Stimulated activated CD8-positive, alpha-beta memory T cell treated with anti-CD3 and anti-CD28 coated beads, Interleukin-7, amount 100 ng/mL, for 24 hours (primary cell): ENCODE measurements at places on chromosomes 11 and 22.

GRCh38 chr11:1931341-1932104, 12.0 kb downstream of the TNNT3 start:
- no peak for DNase-seq

GRCh38 chr11:61075891-61076290, 26.4 kb upstream of the CD5 start:
- DNase-seq, result no peak

DNA sequence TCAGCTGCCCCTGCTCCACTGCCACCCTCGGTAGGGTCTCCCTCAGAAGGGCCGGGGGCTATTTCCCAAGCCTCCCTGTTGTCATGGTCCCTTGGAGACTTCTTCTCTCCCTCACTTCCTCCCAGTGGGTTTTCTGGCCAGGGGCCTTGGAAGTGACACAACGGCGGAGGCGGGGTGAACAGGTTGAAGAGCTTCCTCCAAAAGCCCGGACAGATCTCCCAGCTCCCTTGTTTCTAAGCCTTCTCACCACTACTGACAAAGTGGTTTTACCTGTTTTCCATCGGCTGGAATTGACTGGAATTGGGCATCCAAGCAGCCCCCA, 14.5 kb downstream of the MYH9 start:
- DNase-seq, result no peak

GRCh38 chr11:131370090-131370751, at the start of gene NTM:
Gene NTM (plus strand): TSS chr11:131370615.
- DNase-seq, result no peak

DNA sequence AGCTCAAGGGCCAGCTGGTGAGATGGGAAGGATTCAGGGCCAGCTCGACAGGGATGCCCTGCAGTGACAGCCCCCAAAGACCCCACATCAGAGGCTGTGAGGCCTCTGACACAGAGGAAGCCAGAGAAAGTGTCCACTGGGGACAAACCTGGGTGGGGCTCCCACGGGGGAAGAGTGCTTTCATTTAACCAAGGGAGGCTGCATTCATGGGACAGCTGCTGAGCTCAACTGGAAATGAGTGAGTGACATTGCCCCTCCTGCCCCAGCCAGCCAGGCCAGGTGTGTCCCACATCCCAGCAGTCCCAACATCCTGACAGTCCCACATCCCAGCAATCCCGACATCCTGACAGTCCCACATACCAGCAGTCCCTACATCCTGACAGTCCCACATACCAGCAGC, 61.0 kb downstream of the DHCR7 start:
- DNase-seq, result no peak

GRCh38 chr11:94560834-94561233, 6.3 kb upstream of the PIWIL4 start:
- DNase-seq, result no peak

- no peak for DNase-seq
These were observed 62.1 kb downstream of the ARHGAP8 start for GRCh38 chr22:44814266-44815098.

DNA sequence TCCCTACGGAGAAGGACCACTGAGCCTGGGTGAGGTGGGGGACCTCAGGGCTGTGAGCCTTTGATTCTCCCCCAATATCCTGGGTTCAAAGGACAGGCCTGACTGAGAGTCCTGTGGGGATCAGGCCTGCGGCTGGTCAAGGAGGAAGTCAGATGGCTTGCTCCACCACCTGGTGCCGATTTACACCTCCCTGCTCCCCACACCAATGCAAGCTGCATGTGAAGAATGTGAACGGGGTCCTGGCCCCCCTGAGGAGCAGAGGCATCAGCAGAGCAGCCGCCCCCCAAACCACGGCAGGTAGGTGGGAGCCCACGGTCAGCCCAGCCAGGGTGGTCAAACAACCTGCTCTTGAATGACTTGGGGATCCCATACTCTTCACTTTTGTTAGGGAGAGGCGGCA, 6.7 kb downstream of the ADAMTS8 start:
- no peak for DNase-seq

DNA sequence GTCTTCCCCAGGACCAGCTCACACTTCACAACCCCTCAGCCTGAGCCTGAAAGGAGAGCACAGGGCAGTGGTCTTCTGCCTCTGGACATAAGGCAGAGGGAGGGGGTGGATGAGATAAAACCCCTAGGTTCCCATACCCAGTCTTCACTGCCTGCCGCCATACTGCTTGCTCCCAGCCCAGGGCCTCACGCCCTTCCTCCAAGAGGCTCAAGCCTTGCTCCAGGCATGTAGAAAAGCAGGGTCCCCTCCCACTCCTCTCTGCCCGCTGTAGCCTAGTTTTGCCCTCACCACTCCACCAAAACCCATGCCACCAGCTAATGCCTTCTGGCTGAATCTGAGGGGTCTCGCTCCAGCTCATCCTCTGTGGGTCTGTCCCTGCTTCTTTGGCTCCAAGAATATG, 5.2 kb downstream of the ARRB1 start:
- no peak for DNase-seq

GRCh38 chr11:121282886-121283502, 9.6 kb upstream of the SC5D start:
- DNase-seq, result no peak

- no peak for DNase-seq
These were observed 48.2 kb downstream of the CSF2RB start for GRCh38 chr22:36961626-36962025.

- no peak for DNase-seq
These were observed 5.5 kb upstream of the LINC01488 start for GRCh38 chr11:69475866-69476471.

GRCh38 chr22:23212061-23213021, 32.0 kb downstream of the BCR start:
- DNase-seq, result no peak

DNA sequence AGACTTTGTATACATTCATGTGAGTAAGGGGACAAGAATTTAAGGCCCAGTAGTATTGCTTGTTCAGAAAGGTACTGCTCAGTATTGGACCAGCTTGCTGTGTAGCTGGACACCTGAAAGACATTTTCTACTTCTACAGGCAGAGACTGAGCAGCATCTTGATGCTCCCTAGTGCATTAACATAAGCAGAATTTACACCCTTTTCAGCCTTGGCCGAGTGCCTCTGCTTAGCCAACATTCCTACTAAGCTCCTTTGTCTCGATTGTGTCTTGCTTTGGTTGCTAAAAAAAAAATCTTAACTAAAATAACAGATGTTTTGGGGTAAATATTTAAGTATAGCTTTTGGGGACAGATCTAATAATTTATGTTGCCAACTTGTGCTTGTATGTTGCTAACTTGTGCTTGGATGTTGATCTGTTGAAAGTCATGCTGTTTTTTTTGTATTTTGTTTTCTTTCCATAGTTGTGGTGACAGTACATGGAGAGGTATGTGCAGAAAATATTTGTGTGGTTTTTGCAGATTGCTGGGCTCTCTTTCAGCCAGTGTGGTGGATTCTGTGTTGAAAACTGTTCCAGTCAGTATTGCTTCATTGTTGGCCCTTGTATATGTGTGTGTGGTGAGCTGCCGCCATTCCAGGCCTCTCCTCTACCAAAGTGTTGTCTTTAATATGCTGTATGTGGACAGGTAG, 3.7 kb downstream of the PTS start:
- DNase-seq, result no peak

DNA sequence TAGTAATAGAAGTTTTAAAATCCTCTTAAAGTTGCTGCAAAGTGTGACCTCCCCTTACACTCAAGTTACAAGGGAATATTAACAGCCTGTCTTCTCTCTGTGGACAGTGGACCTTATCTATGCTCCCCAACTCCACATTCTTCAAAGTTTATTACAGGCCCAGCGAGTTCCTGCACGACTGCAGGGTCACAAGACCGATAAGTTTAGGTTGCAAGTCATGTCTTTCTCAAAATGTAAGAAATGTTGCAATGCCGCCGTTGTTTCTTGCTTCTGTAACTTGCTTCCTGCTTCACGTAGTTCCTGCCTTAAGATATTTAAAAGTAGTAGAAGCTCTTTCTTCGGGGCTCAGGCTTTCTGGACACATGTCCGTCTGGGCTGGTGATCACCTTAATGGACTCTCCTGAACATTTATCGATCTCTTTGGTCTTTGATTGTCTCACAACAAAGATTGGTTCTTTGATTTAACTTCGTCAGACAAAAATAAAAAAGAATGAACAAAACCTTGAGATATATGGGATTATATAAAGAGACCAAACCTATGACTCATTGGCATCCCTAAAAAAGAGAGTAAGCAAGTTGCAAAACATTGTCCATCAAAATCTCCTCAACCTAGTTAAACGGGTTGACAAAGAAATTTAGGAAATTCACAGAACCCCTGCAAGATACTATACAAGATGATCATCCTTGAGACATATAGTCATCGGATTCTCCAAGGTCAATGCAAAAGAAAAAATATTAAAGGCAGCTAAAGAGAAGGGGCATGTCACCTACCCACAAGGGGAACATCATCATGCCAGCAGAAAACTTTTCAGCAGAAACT, 45.4 kb upstream of the GLYAT start:
- no peak for DNase-seq

- DNase-seq, result no peak
These were observed 1.6 kb upstream of the TMEM109 start for GRCh38 chr11:60912223-60912850.

- DNase-seq, result no peak
These were observed 27.5 kb upstream of the MTCH2 start for GRCh38 chr11:47669856-47670255.

DNA sequence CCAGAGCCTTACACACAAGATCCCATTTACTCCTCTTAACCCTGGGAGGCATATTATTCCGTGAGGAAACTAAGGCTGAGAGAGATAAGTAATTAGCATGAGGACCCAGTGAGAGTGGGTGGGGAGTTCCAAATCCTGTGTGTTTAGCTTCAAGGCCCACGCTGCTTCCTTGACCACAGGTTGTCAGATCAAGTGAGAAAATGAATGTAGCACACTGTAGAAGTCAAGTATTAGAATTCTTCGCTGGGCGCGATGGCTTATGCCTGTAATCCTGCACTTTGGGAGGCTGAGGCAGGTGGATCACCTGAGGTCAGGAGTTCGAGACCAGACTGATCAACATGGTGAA, 3.8 kb downstream of the CYB561A3 start:
- DNase-seq, result no peak

DNA sequence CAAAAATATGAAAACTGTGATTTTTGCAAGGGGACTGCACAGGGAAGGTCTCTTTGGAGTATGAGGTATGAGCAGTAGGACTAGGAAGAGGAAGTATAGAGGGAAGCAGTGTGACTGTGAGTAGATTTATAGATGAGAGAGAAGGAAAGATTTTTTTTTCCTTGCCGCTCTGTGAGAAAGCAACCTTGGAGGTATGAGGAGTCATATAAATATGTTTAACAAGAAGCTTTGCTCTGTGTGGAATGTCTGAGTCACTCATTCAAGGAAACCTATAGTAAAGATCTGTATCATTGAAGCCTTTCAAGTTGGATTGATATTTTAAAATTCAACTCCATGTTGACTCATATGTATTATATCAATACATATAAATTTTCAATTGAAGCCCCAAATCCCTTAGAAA, 26.2 kb downstream of the DNHD1 start:
- DNase-seq, result no peak

GRCh38 chr11:31795706-31796498, 15.2 kb downstream of the PAX6 start:
- DNase-seq, result no peak

DNA sequence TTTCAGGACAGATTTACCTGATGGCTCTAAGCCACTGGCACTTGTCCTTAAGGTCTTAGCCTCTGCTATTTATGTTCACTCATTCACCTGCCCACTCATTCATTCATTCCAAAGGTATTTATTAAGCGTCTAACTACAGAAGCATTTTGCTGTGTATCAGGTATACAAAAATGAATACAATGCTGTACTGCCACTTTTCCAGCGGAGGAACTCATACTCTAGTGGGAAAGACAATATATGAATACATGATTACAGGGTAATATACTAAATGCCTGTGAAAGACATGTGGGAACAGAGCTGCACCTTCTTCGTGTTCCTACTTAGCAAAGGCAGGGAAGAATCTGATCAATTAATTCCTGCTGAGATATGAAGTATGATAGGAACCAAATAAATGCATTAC, 43.7 kb downstream of the CLMP start:
- DNase-seq, result no peak

DNA sequence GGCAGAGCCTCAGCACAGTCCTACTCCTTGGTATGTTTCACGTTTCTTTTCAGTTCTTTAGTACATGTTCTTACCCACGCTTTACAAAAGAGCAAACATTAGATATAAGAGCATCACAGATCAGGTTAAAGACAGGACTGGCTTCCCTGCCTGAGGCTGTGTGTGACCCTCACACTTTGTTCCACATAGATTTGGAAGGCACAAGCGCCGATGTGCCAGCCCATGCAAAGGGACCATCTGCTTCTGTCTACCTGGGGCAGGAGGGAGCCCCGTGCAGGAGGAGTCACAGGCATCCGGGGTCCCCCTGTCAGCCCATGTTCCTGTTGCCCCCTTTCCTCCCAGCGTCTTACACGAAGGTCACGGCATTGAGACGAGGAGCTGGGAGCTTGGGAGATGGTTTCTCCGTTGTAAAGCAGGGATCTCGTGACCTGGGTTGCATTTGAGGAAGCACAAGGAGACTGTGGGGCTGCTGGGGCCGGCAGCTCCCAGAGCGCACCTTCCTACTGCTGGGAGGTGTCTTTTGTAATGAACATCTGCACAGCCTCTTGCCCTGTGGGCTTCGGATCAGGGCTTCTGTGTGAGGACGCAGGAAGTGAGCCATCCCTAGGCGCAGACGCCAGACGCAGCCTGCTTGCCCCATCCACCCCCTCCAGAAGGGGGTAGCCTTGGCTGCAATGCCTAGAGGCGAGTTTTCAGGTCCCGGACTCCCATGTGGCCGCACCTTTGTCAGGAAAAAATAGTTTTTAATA, 72.6 kb downstream of the SCN3B start:
- no peak for DNase-seq

GRCh38 chr11:23865341-23865975, 631.4 kb upstream of the LUZP2 start:
- no peak for DNase-seq

DNA sequence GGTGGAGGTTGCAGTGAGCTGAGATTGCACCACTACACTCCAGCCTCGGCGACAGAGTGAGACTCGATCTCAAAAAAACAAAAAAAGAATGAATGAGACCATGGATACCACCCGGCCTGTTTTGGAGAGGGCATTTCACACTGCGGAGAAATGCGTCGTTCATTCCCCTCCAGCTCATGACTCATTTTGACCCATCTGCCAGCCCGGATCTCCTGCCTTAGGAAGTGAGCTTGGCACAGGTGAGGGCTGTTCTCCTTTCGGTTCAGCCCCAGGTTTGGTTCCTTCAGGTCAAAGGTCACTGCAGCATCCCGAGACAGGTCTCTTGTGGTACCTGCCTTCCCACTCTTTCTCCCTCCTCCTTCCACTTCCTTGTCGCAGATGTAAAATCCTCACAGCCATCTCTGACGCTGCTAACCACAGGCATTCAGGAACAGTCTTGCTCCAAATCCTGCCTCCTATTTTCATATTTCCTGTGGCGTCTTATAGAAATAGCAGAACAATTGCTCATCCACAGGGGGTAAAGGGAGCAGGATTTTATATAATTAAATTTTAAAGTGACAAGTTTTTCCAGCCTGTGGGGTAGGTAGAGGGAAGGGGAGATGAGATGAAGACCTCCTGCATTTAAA, 517.9 kb downstream of the NTM start:
- no peak for DNase-seq

- no peak for DNase-seq
These were observed 198.8 kb upstream of the SEZ6L start for GRCh38 chr22:25970374-25970911.

GRCh38 chr11:61617515-61617914, 36.6 kb upstream of the SYT7 start:
- DNase-seq, result no peak
